ENCODE measurements at places on chromosomes 1 and 21. TPM values are rescaled to one million over a fixed set of nuclear protein-coding genes. Genes with fewer than 3 reads are reported as not detected.

UBAP2L gene
- 43.4 TPM for polyA plus RNA-seq

SEC16B gene
- 5.2 TPM for polyA plus RNA-seq

PDPN gene
- 9.3 TPM for polyA plus RNA-seq

PLEKHA6 gene
- 6.4 TPM for polyA plus RNA-seq

KCND3 gene
- 2.1 TPM for polyA plus RNA-seq

RAP1GAP gene
- polyA plus RNA-seq = 57.9 TPM

LYST gene
- 4.9 TPM for polyA plus RNA-seq

LCE2B gene
- not detected for polyA plus RNA-seq

SLC26A9 gene
- 13.3 TPM for polyA plus RNA-seq

PCAT6 gene
- 2.7 TPM for polyA plus RNA-seq

SLC50A1 gene
- polyA plus RNA-seq = 48.3 TPM

C1orf185 gene
- polyA plus RNA-seq = not detected

KCNJ15 gene
- 3.9 TPM for polyA plus RNA-seq

KCNE2 gene
- polyA plus RNA-seq = 235 TPM

SLC6A17 gene
- polyA plus RNA-seq = 0.08 TPM

TMOD4 gene
- 1.2 TPM for polyA plus RNA-seq

ADAM30 gene
- polyA plus RNA-seq = not detected

C1orf74 gene
- 1.8 TPM for polyA plus RNA-seq

TMEM125 gene
- 26.5 TPM for polyA plus RNA-seq

FRRS1 gene
- polyA plus RNA-seq = 1.7 TPM

CLDN19 gene
- not detected for polyA plus RNA-seq

AXDND1 gene
- polyA plus RNA-seq = 2.1 TPM

ATP1A4 gene
- not detected for polyA plus RNA-seq

PEX19 gene
- polyA plus RNA-seq = 25.4 TPM

SPATC1L gene
- 7.0 TPM for polyA plus RNA-seq

KRTAP19-1 gene
- not detected for polyA plus RNA-seq

SPOCD1 gene
- polyA plus RNA-seq = 0.95 TPM

PROK1 gene
- 1.5 TPM for polyA plus RNA-seq

CENPF gene
- 0.50 TPM for polyA plus RNA-seq

LCE1B gene
- polyA plus RNA-seq = not detected

NUP210L gene
- polyA plus RNA-seq = not detected

HTR6 gene
- polyA plus RNA-seq = not detected

SYT14 gene
- 0.03 TPM for polyA plus RNA-seq

FAM131C gene
- polyA plus RNA-seq = 0.37 TPM

NUDT4B gene
- polyA plus RNA-seq = 3.5 TPM

KCNE1 gene
- 0.13 TPM for polyA plus RNA-seq

TEDDM1 gene
- not detected for polyA plus RNA-seq

PROX1 gene
- 0.87 TPM for polyA plus RNA-seq
